Mucosa of descending colon (tissue), 3 donors: ENCODE measurements at places on chromosomes 6 and 20.

GRCh38 chr6:39209360-39209811 lies 19.9 kb downstream of the KCNK5 start:
- no peak for DNase-seq

DNA sequence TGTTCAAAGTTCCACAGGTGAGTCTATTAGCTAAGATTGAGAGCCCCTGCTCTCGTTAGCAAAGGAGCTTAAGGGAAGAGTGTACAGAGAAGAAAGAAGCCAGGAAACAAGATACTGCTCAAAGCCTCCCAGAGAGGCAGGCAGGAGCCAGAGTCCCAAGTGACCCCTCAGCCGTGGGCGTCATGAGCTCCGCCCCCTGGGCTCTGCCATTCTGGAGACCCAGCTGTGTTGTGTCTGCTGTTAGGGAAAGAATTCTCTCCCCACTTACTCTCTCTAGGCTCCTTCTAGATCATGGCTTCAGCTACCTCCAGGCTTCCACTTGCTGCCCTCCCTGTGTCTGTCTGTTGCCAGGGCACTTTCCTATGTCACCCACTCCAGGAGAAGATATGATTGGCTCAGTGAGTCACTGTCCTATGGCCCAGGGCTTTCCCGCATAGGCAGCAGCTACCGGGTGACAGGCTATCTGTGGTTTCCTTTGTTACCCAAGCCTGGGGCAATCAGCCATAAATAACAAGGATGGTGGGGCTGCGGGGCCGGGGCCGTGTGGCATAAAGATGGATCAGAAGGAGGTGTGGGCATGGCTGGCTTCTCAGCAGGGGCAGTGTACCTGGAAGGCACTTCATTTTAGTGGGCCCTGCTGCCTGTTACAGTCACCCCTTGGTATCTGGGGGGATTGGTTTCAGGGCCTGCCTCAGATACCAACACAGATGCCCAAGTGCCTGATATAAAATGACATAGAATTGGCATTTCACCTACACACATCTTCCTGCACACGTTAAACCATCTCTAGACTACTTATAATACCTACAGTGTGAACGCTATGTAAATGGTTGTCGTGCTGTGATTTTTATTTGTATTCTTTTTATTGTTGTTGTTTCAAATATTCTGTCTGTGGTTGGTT lies 118.9 kb downstream of the ARMC2 start:
- DNase-seq = no peak

- DNase-seq = no peak
Measured at GRCh38 chr20:62784497-62784896, 11.8 kb upstream of the MRGBP start.

GRCh38 chr20:52941808-52942207 lies 30.4 kb upstream of the TSHZ2 start:
- DNase-seq = no peak

DNA sequence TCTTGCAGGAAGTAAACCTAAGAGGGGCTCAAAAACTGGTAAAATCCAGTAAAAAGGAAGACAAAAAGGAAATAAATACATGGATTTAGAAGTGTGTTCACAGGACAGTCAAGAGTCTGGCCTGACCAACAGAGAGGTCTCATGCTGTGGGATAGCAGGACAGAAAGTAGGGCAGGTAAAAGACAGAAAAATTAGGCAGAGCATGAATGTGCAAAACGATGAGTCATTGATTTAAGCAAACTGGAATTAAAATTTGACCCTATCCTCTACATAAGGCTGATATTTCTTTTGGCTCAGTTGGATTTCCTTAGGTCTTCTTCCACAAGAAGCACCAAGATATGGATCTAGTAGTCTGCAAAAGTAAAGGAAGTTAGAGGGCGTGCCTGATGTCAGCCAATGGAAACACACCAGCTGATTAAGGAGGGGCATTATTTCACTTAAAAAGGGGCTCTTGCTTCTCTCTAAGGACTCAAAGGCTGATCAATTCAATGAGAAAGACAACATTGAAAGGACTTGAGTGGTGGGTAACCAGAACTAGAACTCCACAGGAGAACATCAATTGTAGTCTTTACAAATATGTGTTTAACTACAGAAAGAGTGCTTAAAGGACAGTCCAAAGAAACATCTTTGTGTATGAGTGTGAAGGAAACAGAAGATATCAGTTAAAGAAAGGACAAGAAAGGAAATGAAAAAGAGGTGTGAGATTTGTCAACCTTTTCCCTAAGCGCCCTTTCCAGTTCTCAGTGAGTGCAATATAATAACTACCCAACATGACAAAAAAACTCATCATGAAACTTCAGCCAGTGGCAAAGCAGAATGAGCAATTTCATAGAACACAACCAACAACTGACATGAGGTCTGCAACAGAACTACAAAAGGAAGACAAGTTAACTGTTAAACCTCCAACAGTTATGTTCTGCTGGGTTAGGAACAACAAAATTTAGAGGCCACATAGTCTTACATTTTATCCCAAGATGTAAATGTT lies 19.4 kb upstream of the MYB start:
- DNase-seq = no peak
